ENCODE measurements at places on chromosomes 7 and 10.

GRCh38 chr10:103748020-103748419 lies 107.4 kb downstream of the SH3PXD2A start:
- DNase-seq, result no peak

- no peak for DNase-seq
Observed at GRCh38 chr10:6423004-6423403, 157.1 kb downstream of the PRKCQ start.

DNA sequence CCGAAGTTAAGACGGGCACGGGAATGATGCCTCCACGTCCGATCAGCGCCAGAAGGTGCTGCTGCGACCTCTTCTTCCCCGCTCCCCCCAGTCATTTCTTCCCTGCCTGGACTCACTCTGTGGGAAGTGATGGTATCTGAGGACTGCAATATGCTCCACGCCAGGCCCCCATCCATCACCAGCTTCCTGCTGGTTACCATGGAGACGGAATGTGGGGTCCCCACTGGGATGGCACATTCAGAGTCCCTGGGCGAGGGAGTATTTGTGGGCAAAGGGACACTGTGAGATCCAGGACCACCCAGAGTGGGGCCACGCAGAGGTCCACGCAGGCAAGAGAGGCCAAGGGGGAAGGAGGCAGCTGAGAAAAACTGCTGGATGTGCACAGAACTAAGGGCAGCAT lies 39.7 kb downstream of the CARD11 start:
- DNase-seq, result no peak

DNA sequence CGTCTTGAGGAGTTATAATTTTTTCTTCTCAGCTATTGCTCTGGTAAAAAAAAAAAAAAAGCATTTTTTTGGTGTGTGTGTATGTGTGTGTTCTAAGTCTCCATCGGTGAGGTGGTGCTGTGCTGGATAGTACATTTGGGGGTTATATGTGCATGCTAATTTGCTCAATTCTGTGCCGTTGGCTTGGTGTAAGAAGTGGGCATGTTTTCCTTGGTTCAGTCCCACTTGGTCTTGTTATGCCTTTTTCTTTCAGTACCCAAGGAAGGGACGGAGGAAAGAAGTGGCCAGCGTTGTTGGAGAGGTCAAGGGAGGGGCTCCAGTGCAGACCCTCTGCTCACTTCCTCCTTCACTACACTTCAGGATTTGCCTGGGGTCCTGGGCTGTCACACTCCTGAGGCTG lies 20.4 kb downstream of the LRMDA start:
- no peak for DNase-seq

DNA sequence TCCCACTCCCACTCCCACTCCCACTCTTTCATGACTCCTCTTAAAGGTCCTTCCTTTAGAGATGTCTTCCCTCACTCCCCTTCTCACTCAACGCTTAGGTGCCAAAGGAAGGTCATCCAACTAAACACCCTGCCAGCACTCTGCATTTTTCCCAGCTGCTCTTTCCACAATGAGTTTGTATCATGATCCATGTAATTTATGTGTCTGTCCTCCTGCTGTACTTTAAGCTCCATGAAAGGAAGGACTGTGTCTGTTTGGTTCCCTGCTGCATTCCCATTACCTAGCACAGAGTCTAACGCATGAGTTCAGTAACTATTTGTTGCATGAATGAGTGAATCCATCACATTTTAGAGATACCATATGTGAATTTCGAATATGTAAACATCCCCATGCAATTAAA lies 252.7 kb downstream of the KIF20B start:
- no peak for DNase-seq

DNA sequence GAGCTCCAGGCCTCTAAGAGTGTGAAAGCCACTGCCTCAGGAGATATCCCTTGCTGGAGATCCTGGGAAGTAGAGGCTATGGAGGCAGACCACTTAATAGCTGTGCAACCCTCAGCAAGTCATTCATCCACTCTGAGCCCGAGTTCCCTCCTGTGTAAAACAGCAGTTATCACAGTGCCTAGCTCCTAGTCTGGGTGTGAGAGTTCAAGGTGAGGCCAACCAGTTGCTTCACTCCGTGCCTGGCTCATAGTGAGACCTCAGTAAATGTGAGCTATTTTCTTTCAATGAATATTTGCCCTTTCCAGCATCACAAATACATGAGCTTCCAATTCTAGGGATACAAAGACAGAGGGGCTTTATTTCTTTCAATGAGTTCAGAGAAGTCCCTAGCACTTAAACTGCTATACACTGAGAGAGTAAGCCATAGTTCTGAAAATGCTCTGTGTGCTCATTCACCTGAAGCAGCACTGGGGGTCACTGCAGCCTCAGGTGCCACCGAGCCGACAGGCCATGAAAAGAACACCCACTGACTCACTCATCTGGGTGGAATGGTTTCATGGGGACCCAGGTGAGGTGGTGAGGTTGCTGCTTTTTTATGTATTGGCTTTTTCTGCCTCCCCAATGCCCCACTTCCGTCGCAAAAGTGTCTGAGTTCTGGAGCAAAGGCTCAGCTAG lies 259.8 kb downstream of the KCNMA1 start:
- no peak for DNase-seq

DNA sequence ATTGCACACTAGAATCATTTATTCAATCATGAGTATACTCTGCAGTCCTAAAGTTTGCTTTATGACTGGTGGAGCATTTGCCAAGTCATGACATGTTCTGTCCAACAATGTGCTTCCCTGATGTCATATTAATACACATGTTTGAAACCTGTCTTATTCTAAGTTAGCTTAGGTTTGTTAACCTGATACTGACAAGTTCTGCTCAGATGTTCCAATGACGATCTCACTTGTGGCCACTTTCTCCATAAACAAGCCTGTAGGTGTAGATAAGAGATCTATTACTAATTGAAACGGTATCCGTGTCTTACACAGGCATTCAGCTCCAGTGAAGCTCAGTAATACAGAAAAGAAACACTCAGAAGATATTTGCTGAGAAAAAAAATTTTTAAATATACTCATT lies 64.9 kb downstream of the GPR37 start:
- no peak for DNase-seq

- no peak for DNase-seq
Observed at GRCh38 chr7:11021468-11021867, 47.8 kb downstream of the PHF14 start.

GRCh38 chr7:124924906-124925305 lies 4.7 kb downstream of the POT1 start:
- no peak for DNase-seq

- no peak for DNase-seq
Observed at GRCh38 chr7:11749629-11750028, 82.4 kb downstream of the THSD7A start.

GRCh38 chr7:106070567-106071254 lies 41.4 kb downstream of the SYPL1 start:
- no peak for DNase-seq

- DNase-seq, result no peak
Observed at GRCh38 chr7:33742999-33743587, 162.2 kb upstream of the BMPER start.

DNA sequence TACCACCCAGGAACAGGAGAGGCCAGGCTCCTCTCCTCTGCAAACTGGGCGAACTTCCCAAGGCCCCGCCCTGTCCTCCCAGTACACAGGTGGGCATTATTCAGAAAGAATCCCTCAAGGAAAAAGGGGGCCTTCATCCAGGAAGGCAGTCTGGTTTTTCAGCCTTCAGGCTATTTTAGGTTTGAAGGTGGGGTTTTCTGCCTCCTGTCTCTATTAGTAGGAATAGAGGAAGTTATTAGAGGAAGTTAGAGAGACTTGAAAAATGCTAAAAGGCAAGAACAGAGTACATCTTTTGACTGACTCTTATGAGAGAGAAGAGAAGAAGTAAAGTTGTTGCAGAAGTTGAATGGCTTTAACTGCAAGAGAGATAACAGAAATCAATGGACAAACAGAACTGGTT lies 250.9 kb upstream of the SORCS1 start:
- no peak for DNase-seq

- DNase-seq, result no peak
Observed at GRCh38 chr10:125032474-125033020, 90.6 kb downstream of the ZRANB1 start.

DNA sequence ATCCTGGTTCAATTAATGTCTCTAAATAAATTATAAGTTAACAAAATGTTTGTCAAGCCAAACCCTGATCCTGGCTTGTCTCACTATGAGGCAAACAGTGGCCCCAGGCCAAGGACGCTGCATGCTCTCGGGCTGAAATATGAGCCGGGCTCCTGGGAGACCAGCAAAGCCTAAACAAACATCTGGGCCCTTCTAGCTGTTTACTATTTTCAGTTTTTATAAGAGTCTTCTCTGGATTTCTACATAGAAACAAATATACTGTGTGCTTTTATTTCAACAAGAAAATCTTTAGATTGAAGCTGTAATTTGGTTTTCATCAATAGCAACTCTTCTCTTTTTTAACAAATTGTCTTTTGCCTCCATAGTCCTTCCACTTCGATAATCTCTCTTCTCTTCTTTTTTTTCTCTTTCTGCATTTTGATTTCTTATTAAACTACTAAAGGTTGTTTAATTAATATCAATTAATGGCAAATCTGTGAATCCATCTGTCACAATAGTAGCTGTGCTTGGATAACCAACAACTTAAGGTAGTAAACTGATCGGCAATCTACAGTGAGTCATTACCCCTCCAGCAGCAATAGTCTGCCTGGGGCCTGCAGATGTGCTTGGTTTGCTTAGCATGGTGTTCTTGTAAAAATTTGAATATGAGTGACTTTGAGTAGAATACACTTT lies 83.3 kb upstream of the DNAJC1 start:
- peak; percentile 22 for DNase-seq

DNA sequence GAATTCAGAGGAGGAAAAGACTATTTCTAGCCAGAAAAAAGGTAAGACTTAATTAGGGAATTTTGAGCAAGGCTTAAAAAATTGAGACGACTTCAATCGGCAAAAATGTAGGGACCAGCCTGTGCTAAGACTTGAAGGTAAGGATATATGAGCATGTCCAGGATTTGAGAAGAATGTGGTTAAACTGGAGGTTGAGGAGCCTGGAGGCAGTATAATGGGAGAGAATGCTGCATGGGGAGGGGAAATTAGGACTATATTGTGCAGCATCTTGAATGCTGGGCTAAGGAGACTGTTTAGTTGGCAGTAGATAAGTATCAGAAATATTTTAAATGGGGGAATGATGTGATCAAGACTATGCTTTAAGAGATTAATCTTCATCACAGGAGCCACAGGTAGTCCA lies 53.1 kb upstream of the PCGF5 start:
- DNase-seq, result no peak

- no peak for DNase-seq
Observed at GRCh38 chr7:46478046-46478445, 557.0 kb upstream of the IGFBP3 start.

DNA sequence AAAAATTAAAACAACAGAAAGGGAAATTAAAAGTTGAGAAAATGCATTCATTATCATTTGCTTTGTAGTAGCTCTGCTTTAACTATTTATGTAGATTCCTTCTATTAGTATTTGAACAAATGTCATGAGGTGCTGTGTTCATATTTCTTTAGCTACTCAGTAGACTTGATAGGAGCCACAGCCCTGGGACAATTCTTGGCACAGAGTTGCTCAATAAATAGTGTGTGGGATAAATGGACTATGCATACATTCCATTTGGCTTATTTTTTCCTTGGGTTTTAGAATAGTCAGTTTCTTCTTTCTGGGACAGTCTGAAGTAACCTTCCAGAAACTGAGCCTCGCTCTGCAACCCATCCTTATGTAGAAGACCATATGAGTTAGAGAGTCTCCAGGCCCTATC lies 13.4 kb downstream of the RPP30 start:
- no peak for DNase-seq

DNA sequence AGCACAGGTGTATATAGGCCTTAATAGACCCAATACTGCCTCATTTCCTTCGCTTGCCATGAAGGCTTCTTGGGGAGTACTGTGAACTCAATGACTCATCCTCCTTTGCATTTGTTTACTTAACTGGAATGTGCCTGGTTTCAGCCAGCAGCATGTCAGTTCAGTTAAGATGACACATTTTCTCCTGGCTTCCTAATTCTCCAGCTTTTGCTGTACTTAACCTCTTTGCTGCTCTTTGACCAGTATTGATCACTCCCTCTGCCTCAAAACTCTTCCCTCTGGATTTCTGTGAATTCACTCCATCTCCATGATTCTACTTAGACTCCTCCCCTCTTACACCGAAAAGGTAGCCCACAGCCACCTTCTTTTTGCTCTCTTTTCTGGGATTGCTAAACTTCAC lies 135.7 kb downstream of the MAGI2 start:
- no peak for DNase-seq

GRCh38 chr7:53110425-53110824 lies 75.0 kb downstream of the POM121L12 start:
- DNase-seq, result no peak

DNA sequence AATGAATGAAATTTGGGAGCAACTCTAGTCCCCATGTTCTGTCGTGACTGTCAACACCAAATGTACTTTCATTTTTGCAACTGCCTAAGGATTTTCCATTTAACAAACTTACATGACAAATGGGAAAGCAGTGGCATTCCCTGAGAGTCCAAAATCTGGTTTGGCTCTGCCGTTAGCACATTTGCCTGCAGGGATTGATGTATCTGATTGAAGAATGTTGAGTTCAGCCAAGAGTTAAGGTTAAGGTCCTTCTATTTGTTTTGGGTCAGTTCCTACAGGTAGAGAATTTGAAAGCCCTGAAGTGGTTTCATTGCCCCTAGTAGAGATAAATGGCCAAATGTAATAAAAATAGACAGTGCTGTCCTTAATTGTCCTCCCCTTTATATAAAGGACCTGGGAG lies 406.5 kb upstream of the GALNT17 start:
- DNase-seq, result no peak

- no peak for DNase-seq
Observed at GRCh38 chr10:105398202-105398601, 757.1 kb downstream of the SORCS3 start.

- DNase-seq, result no peak
Observed at GRCh38 chr7:132578050-132578370, 1.7 kb upstream of the PLXNA4 start.

DNA sequence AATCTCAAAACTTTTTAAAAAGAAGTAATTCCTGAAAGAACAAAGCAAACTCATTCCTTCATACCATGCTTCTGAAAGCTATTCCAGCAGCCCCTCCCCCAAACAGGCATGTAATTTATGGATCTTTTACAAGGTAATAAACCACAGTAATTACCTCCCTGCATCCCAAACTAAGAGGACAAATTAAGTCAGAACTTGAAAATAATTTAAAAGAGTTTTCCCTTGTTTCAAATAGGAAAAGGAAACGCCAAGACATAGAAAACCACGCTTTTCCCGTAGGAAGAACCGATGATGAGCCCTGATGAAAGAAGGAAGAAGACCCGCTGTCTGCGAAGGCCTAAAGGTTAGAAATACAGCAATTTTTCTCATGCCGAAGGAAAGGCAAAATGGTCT lies 8.9 kb downstream of the HOXA4 start:
- DNase-seq, result no peak

- peak; percentile 74 for DNase-seq
Observed at GRCh38 chr10:20288060-20288459, 471.8 kb downstream of the PLXDC2 start.
